ENCODE measurements at places on chromosomes 1 and 21.

- peak; percentile 23 for DNase-seq
Measured at GRCh38 chr1:220326578-220326977, 54.3 kb upstream of the RAB3GAP2 start.

DNA sequence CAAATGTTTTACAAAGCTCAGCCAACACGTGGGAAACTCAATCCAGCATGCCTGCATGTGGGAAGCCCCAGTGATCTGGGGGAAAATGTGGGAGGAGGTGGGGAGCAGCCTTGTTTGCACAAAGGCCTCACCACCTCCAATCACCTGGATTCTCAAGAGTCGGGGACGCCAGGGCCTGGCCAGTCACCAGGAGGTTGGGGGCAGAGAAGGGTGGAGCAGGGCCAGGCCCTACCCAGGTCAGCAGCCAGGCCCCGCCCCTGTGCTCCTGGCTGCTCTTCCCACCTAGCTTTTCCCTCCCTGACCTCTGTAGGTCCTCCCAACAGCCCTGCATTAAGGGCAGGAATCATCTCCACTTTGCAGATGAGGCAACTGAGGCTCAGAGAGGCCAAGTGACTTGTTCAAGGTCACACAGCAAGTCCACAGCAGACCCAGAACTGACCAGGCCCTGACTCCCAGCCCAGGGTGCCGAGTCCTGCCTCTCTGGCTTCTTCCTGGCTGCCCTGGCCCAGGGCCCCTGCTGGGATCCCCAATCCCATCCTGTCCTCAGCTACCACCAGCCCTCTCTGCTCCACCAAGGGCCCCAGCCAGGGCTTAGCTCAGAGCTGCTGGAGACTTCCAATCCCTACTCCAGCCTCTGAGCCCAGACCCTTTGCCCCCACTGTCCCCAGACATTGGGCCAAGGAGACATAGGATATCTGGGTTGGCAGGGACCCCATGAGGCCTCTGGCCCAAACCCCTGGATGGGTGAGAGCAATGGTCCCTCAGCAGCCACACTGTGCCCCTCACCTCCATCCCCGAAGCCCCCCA lies 508.6 kb downstream of the PTPRU start:
- no peak for DNase-seq

DNA sequence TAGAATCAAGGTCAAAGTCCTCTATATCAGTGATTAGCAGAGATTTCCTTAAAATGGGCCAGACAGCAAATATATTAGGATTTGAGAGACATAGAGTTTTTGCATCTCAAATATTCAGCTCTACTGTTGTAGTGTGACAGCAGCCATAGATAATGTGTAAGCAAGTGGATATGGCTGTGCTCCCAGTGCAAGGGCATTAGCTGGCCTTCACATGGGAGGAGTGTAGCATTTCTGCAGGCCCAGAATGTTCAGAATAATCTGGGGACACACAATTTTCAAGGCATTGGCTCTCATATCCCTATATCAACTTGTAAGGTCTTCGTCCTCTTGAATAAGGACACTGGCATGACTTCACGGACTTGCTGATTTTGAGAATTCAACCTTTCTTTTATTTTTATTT lies 402.3 kb upstream of the ADAMTS5 start:
- DNase-seq: no peak

- no peak for DNase-seq
Measured at GRCh38 chr1:115182012-115182715, 92.9 kb upstream of the TSPAN2 start.

- no peak for DNase-seq
Measured at GRCh38 chr1:117655220-117655577, 49.4 kb downstream of the TENT5C start.

- no peak for DNase-seq
Measured at GRCh38 chr1:36112823-36113222, 12.2 kb downstream of the COL8A2 start.

- DNase-seq: no peak
Measured at GRCh38 chr1:211468595-211468994, 23.4 kb downstream of the RD3 start.

GRCh38 chr1:167330601-167331293 lies 110.1 kb downstream of the POU2F1 start:
- peak; percentile 52 for DNase-seq

DNA sequence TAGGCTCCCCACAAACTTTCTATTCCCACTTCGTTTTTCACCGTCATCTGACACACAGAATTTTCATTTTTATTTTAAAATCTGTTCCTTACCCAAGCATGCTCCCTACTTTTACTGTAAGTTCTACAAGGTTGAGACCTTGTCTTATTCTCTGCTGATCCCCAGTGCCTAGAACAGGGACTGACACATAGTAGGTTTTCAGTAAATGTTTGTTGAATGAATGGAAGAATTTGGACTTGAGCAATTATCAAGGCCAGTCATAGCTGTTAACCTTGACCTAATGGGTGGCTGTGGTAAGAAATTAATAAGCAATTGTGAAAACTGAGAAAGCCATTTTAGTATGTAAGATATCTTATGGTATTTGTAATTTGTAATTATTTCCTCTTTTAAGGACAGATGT lies 71.1 kb downstream of the LAMC1 start:
- no peak for DNase-seq

DNA sequence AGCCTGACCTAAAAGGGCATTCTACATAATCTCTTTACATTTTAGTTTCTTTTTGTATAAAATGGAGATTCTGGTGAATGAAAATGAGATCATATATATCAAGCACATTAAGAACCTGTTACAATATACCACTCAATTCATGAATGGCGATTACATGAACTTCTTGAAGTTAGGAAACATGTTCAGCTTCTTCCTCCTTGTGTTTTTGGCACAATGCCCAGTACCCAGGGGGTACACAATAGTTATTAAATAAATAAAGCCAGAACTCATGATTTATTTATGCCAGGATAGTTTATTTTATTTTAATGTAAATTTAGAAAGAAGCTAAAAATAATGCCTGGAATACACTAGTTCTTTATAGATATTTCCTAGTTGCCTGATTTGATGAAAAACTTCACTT lies 186.0 kb upstream of the PTGFR start:
- no peak for DNase-seq

- no peak for DNase-seq
Measured at GRCh38 chr1:75338616-75339483, 204.7 kb downstream of the LHX8 start.

GRCh38 chr1:2290595-2291510 lies 62.7 kb downstream of the SKI start:
- DNase-seq: peak; percentile 100
